ENCODE measurements at places on chromosomes 2 and 18.

DNA sequence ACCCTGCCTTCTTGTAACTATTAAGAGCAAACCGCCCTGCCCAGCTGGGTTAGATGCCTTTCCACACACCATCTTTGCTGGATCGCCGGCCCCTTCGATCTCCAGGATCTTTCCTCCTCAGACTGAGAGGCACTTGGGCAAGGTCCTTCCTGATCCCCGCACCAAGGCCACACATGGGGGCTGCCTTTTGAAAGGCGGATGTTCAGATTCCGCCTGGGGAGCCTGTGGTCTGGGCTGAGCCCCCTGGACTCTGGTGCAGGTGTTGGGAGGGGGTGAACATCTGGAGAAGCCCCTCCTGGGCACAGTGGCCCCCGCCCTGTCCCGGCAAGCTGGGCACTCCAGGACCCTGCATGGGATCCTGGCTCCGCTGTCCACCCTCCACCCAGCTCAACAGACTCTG, 135.4 kb upstream of the HDAC4 start:
- DNase-seq, result no peak

- peak; percentile 56 for DNase-seq
Observed at GRCh38 chr2:84526562-84526961, 10.3 kb downstream of the DNAH6 start.

- DNase-seq, result no peak
Observed at GRCh38 chr18:31241900-31242409, 76.0 kb upstream of the DSG1 start.

- no peak for DNase-seq
Observed at GRCh38 chr2:43033016-43033270, 193.5 kb downstream of the ZFP36L2 start.

DNA sequence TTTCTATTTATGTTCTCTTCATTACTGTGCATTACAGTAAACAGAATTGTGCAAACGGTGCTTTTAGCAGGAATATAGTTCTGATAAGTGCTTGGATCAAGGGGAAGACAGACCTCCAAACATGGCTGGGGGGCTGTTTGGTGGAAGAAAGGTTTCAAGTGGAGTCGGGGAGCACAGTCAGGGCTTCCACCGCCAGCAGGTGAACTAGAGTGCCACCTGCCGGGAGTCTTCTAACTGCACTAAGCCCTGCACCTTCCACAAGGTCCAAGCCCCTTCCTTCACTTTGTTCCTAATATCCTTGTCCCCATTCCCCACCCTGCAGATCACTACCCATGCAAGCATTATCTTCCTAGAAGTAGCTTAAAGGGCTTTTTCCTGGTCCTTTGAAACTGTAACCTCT, 11.1 kb downstream of the ONECUT2 start:
- peak; percentile 29 for DNase-seq

DNA sequence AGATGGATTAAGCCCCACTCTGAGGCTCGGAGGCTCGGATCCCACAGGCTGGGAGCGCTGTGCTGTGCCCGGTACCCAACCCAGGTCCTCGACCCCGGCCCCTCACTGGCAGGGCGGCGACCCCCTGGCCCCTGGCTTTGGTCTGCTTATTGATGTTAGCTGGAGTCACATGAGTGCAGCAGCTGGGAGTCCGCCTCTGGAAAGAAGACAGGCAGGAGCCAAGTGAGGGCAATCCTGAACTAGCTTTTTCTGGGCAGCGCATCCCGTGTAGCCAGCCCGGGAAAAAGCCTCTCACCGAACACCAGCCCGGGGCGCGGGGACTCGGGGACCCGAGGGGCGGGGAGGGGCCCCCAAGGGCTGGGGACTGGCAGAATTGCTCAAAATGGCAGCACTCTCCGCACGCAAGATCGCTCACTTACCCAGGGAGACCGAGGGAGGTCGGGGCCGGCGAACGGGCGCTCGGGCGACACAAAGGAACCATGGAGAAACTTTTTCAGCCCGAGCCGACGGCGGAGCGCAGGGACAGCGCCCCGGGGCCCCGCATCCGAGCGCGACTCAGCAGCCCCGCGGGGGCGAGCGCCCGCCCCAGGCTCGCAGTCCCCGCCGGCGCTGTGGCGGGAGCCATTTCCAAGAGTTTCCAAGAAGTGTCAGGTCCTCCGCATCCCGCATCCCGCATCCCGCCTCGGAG, 567 bp downstream of the TMEM200C start:
- DNase-seq, result peak; percentile 12

GRCh38 chr2:7356909-7357584, 439.8 kb downstream of the RNF144A start:
- DNase-seq, result no peak

All from foreskin fibroblast (primary cell).